ENCODE measurements at places on chromosomes 2 and 18.

- DNase-seq, result no peak
These were observed 193.3 kb downstream of the SLC4A3 start for GRCh38 chr2:219820767-219821166.

DNA sequence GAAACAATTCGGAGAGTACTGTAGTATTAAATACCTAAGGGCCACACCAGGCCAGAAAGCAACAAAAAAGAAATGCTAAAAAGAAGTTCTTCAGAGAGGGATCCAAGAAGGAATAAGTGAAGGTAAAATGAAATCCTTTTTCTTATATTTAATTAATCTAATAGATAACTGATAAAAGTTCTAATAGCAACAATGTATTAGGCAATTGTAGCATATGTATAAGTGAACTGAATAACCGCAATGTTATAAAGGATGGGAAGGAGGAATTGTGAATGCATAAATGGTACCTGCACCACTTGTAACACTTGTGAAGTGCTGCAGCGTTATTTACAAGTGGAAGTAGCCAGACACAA, 21.8 kb downstream of the TMSB10 start:
- DNase-seq, result no peak

DNA sequence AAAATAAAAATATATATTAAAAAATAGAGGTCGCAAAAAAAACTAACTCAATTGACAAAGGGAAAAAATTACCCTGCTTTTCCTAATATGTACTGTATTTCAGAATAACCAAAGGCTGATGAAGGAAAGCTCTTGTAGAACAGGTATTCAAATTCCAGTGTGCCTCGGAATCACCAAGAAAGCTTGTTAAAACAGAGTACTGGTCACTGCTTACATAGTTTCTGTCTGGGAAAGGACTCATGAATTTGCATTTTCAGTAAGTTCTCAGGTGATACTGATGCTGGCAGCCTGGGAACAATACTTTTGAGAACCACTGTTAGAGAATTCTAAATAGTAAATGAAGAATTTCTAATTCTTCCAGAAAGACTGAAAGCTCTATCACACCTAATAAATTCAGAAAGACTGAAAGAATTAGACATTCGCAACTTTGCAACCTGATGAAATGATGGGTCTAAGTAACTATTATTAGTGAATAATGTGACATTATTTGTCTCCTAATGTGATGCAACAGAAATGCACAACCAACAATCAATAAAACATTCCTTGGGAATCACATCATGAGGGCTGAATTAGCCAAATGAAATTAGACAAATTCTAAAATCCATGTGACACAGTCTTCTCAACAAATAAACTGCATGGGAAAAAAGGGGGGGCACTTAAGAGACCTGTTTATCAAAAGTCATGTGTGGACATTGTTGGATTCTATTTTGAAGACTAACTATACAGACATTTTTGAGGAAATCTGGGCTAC, 21.9 kb downstream of the RPRD1A start:
- DNase-seq, result no peak

- no peak for DNase-seq
These were observed 34.9 kb downstream of the FEZ2 start for GRCh38 chr2:36562973-36563532.

DNA sequence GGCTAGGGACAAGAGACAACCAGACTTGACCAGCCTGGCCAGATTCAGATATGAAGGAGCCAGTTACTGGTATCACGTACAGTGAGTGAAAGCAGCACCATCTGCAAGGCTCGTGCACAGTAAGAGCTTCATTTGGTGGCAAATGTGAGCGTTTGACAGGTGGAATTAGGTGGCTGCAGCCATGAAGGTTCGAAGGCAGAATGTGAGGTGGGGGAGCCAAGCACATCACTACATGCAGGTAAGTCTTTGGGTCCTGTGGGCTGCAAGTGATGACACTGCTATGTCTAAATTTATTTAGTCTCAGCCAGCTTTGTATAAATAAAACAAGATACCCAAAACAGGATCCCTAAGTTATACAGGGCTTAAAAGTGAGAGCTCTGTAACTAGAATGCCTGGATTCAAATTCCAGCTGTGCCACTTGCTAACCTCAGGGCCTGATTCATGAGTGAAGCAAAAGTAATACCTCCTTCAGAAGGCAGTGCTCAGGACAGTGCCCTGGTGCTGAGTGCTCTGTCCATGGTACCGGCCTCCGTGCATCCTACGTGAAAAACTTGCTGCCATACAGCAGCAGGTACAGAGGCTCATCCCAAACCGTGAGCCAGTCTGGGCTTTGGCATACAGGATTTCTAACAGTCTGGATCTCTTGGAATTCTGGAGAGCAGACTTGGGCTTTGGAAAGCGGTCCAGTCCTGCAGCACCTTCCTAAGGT, 18.6 kb downstream of the DDX18 start:
- no peak for DNase-seq

DNA sequence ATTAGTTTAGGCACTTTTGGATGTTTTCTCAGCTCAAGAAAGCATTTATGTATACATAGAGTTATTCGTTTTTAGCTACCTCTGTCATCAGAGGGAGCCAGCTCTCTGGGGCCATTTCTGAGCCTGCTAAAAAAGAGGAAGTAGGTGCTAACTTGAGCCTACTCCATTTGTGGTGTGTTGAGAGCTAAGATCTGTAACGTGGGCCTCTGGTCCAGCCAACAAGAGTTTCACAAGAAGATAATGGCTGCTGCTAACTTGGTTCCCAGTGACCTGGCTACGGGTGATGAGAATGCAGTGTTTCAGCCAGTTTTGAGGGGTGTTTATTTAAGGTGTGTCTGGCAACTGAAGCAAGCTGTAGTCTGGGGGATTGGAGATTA, 182.5 kb downstream of the PRKCE start:
- no peak for DNase-seq

DNA sequence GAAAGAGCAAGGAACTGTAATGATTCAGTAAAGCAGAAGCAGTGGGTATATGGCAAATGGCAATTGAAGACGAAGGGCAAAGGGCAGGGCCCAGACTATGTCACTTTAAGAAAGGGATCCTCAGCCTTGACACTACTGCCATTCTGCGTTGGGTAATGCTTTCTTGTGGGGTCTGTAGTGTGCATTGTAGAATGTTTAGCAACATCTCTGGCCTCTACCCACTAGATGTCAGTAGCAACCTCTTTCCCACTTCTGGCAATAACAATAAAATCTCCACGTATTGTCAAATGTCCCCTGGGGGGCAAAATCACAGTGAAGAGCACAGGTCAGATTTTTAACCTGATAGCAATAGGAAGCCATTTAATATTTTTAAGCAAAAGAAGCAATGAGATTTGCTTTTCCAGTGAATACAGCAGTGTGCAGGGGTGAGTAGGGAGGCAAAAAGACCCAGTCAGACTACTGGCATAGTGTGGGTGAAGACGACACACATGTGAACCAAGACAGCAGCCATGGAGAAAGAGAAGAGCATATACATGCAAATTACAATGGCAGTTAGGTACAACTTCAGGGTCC, 209.5 kb downstream of the DYM start:
- no peak for DNase-seq

- DNase-seq, result no peak
These were observed 8.7 kb downstream of the SNED1 start for GRCh38 chr2:241007111-241007510.

DNA sequence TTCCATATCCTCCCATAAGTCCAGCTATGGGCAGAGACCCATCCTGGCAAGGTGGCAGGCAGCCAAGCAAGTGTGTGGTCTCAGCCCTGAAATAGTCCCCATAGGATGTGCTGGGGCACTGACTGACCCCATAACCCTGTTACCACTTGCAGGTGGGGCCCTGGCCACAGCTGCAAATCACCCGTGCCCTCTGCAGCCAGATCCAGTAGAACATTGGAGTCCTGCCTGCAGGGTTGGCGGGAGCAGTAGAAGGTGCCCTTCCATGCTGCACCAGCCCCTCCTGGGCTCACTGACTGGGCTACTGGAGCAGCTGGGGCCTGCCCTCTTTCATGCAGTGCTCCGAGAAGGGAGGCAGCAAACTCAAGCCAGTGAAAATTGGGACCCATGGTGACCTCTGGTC, 112.6 kb upstream of the MCFD2 start:
- DNase-seq, result no peak

- no peak for DNase-seq
These were observed 81.7 kb upstream of the NEUROD1 start for GRCh38 chr2:181762000-181762399.

GRCh38 chr2:202006301-202006700, 27.4 kb upstream of the FZD7 start:
- DNase-seq, result no peak

GRCh38 chr2:230694241-230694640, 18.4 kb upstream of the CAB39 start:
- DNase-seq, result no peak

Measured in activated naive CD4-positive, alpha-beta T cell (primary cell).